ENCODE measurements at places on chromosomes 11 and 22. TPM values are rescaled to one million over a fixed set of nuclear protein-coding genes. Genes with fewer than 3 reads are reported as not detected.

DNA sequence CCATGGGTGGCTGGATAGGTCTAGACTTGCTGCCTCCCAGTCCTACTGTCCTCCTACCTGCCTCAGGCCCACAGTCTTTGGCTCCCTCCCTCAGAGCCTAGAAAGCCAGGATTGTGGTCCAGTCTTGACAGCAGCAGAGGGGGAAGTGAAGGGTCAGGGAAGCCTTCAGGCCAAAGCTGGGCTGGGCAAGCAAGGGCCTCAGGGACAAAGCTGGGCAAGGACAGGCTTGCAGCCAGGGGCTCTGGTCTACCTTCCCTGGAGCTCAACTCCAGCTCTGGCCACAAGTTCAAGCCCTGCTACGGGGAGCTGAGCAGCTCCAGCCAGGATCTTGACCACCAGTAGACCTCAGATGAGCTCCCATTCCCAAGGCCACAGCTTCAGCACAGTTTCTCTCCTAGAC, 14.9 kb downstream of the LMO1 start:
- DNase-seq: no peak
- no peaks in the 10 kb centered on the region for H3K27me3 ChIP-seq
- no peak overlapping the region for H3K4me3 ChIP-seq
- H3K36me3 ChIP-seq: no peaks in the 10 kb centered on the region
- no peaks in the 10 kb centered on the region for H3K4me1 ChIP-seq

GRCh38 chr11:7612056-7612660, 61.1 kb downstream of the CYB5R2 start:
- H3K4me1 ChIP-seq: no peaks in the 10 kb centered on the region
- no peak for DNase-seq
- H3K4me3 ChIP-seq: no peak overlapping the region
- H3K27me3 ChIP-seq: no peaks in the 10 kb centered on the region

- H3K27me3 ChIP-seq: no peaks in the 10 kb centered on the region
- peaks cover 29% of the 10 kb centered on the region for H3K4me1 ChIP-seq
- no peaks in the 10 kb centered on the region for H3K36me3 ChIP-seq
- no peak overlapping the region for H3K4me3 ChIP-seq
- H3K27ac ChIP-seq: peak overlapping the region; percentile 71
- DNase-seq: no peak
Observed at GRCh38 chr11:46116007-46116711, 5.1 kb downstream of the PHF21A start.

DNA sequence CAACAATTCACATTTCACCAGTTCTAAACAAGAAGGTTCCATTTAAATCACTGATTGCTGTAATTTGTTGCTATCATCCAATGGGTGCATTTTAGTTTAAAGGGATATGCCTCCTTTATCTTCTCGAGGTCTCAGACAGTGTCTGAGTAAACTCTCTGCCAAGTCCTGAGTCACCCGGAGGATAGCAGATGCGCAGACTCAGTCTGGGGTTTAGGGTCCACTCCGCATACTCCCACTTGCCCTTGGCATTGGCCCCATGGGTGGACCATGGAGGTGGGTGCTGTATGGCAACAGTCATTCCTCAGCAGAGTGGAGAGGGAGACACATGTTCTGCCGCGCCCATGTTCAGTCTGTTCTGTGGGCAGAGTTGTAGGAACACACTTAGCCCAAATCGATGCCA, 65.4 kb upstream of the CRTAM start:
- H3K36me3 ChIP-seq: no peaks in the 10 kb centered on the region
- no peaks in the 10 kb centered on the region for H3K4me1 ChIP-seq
- H3K27me3 ChIP-seq: no peaks in the 10 kb centered on the region

DNA sequence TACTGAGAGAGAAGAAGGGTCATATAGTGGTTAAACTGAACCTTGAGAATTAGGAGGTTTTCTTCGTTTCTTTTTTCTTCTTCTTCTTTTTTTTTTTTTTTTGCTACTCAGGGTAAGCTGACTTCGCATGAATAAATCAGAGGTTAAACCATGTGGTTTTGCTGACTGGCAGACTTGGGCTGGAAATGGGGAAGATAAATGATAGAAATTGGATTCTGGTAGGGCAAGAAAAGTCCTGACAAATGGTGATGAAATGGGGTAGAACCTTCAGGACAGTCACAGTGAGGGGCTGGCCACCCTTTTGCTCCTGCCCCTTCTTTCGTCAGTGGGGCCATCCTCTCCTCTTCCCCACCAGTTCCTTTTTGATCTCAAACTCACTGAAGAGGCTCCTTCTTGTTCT, 1.6 kb upstream of the SWAP70 start:
- H3K27me3 ChIP-seq: peaks cover 4% of the 10 kb centered on the region
- no peak for DNase-seq
- no peak overlapping the region for H3K27ac ChIP-seq

GRCh38 chr11:4211991-4212390, 117.4 kb downstream of the RRM1 start:
- DNase-seq: no peak
- H3K27ac ChIP-seq: no peak overlapping the region
- H3K4me3 ChIP-seq: no peak overlapping the region
- no peaks in the 10 kb centered on the region for H3K27me3 ChIP-seq
- H3K4me1 ChIP-seq: no peaks in the 10 kb centered on the region

- DNase-seq: no peak
- no peaks in the 10 kb centered on the region for H3K36me3 ChIP-seq
- no peaks in the 10 kb centered on the region for H3K4me1 ChIP-seq
- H3K27ac ChIP-seq: no peak overlapping the region
- H3K27me3 ChIP-seq: no peaks in the 10 kb centered on the region
Observed at GRCh38 chr22:38040953-38041759, 16.0 kb upstream of the PICK1 start.

- no peak for DNase-seq
- H3K36me3 ChIP-seq: no peaks in the 10 kb centered on the region
- H3K27ac ChIP-seq: no peak overlapping the region
- H3K4me1 ChIP-seq: no peaks in the 10 kb centered on the region
- H3K4me3 ChIP-seq: no peak overlapping the region
Observed at GRCh38 chr11:122209619-122210366, 93.8 kb upstream of the BLID start.

DNA sequence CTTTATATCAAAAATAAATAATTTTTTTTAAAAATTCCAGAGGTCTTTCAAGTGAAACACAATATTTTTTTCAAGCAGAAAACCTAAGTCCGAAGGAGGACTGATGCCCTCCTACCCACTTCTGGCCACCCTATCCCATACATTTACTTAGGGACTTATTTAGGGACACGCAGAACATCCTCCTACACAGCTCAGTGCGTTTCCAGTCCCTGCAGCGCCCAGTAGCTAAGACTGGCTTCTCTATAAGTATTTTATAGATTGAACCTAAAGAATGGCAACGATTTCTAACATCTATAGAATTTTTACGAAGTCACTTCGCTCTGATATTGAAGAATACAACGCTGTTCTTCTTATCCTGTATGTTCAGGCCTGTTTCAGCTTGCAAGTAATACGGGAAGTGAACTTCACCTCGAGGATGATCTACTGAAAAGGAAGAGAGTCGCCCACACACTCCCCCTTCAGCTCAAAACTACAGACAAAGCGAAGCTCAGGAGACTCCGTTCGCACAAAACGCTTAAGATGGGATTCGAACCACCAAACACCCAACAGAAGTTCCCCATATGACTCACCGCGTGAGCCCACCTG, 328 bp downstream of the CHEK2 start:
- H3K27me3 ChIP-seq: no peaks in the 10 kb centered on the region
- peak overlapping the region; percentile 90 for H3K27ac ChIP-seq
- no peak for DNase-seq
- peak overlapping the region; percentile 99 for H3K4me3 ChIP-seq
- H3K36me3 ChIP-seq: peaks cover 3% of the 10 kb centered on the region

- no peaks in the 10 kb centered on the region for H3K4me1 ChIP-seq
- no peak for DNase-seq
- H3K27ac ChIP-seq: no peak overlapping the region
- H3K27me3 ChIP-seq: no peaks in the 10 kb centered on the region
Observed at GRCh38 chr11:18065572-18065971, 19.5 kb upstream of the TPH1 start.

DNA sequence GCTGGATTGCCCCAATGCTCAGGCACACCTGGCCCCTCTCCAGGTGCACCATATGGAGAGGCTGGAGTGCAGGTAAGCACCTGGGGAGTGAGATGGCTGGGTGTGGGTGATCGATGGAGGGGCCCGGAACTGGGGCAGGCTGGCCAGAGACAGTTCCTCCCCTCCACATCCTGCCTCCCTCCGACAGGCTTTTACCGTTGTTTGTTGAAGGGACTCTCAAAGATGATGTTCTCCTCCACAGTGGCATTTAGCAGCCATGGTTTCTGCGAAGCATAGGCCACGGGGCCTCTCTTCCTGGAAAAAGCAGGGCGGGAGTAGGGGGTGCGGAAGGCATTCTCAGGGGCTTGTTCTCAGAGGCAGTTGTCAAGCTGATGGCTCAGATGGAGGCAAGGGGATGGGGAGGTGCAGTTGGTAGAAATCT, 25.9 kb upstream of the KCNJ11 start:
- H3K4me1 ChIP-seq: no peaks in the 10 kb centered on the region
- no peaks in the 10 kb centered on the region for H3K36me3 ChIP-seq
- no peak overlapping the region for H3K27ac ChIP-seq
- DNase-seq: no peak

GRCh38 chr11:68798221-68798813, 43.4 kb downstream of the CPT1A start:
- H3K36me3 ChIP-seq: peaks cover 79% of the 10 kb centered on the region
- peak; percentile 17 for DNase-seq
- H3K4me1 ChIP-seq: no peaks in the 10 kb centered on the region

DNA sequence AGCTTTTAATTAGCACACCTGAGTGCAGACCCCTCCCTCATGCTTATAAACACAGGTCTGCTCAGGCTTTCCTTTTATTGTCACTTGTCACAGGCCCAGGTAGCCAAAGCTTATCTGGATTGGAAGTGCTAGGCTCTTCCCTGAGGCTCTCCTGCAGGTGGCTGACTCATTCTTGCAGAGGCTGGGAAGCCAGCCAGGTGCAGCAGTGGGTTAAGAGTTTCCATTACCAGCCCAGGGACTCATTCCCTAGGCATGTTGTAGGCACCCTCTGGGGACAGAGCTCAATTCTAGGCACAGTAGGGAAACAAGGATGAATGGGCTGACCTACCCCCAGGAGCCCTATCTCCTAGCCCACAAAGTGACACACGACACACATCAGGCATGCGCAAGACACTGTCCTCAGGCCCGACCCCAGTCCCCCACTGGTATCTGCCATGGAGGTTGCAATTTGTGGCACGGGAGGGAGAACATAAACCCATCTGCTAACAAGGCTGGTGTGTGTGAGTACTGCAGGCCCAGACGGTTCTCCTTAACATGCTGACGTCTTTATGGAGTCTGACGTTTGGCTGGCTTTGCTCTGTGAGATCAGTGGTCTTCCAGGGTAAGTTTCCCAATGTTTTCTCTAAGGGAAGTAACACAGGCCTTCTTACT, 94.2 kb downstream of the ABTB2 start:
- H3K27ac ChIP-seq: no peak overlapping the region
- no peak for DNase-seq
- H3K4me1 ChIP-seq: peaks cover 8% of the 10 kb centered on the region
- no peaks in the 10 kb centered on the region for H3K27me3 ChIP-seq
- H3K4me3 ChIP-seq: no peak overlapping the region

- H3K27me3 ChIP-seq: no peaks in the 10 kb centered on the region
- H3K4me3 ChIP-seq: no peak overlapping the region
- DNase-seq: no peak
- H3K36me3 ChIP-seq: no peaks in the 10 kb centered on the region
- no peaks in the 10 kb centered on the region for H3K4me1 ChIP-seq
Observed at GRCh38 chr22:36641902-36642640, 61.5 kb downstream of the CACNG2 start.

GRCh38 chr22:21025266-21025665, 7.1 kb downstream of the SLC7A4 start:
- peak overlapping the region; percentile 11 for H3K27ac ChIP-seq
- H3K36me3 ChIP-seq: no peaks in the 10 kb centered on the region
- peak; percentile 24 for DNase-seq
- no peaks in the 10 kb centered on the region for H3K27me3 ChIP-seq

DNA sequence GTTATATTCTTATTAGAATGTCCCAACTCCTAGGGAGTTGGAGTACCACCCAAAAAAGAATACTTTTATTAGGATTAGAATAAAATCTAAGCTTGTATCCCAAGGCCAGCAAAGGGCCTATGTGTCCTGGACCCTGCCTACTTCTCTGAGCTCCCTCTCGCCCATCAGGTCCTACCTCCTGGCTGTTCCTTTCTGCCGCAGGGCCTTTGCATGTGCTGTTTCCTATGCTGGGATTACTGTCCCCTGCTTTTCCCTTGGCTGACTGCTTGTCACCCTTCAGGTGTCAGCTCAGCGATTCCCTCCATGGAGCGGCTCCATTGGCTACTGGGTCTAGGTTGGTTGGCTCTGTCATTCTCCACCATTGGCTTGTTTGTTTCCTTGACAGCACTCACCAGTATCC, 13.4 kb downstream of the MYO7A start:
- H3K4me1 ChIP-seq: no peaks in the 10 kb centered on the region
- no peaks in the 10 kb centered on the region for H3K36me3 ChIP-seq
- H3K4me3 ChIP-seq: no peak overlapping the region

- no peaks in the 10 kb centered on the region for H3K4me1 ChIP-seq
- H3K27me3 ChIP-seq: no peaks in the 10 kb centered on the region
- no peak overlapping the region for H3K27ac ChIP-seq
- H3K4me3 ChIP-seq: no peak overlapping the region
Observed at GRCh38 chr11:82092904-82093303, 640.8 kb downstream of the FAM181B start.

DNA sequence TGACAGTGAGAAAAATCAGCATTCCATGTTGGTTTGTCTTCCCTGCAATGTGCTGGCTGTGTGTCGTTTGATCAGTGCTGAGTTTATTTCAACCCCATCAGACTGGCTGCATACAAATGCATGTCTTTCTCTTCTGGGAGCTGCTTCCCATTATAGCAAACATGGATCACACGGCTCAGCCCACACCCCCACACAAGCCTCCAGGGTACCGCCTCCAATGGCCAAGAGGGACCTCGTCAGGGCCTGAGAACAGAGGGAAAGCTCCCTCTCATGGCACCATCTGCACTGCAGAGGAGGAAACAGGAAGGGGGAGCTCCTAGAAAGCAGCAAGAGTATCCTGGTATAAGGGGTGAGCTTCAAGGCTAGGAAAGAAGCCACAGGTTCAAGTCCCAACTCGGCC, 214.2 kb downstream of the LARGE1 start:
- H3K4me3 ChIP-seq: no peak overlapping the region
- H3K27ac ChIP-seq: no peak overlapping the region
- no peak for DNase-seq
- no peaks in the 10 kb centered on the region for H3K4me1 ChIP-seq

TEX12 gene
- not detected for total RNA-seq

HTR3A gene
- total RNA-seq: not detected

TMEM191C gene
- total RNA-seq: 7.3 TPM

IL10RA gene
- total RNA-seq: 171 TPM

BIRC3 gene
- 128 TPM for total RNA-seq

TANGO2 gene
- 39.4 TPM for total RNA-seq

SNU13 gene
- total RNA-seq: 124 TPM

KLHDC7B gene
- total RNA-seq: 8.7 TPM

MPEG1 gene
- total RNA-seq: 5.7 TPM

GRAP2 gene
- 156 TPM for total RNA-seq

NXPE2 gene
- not detected for total RNA-seq

Measured in naive thymus-derived CD4-positive, alpha-beta T cell (primary cell).